ENCODE measurements at places on chromosomes 1 and 21.
A peak's percentile ranks its signal among the peaks of the same experiment; 100 is the strongest.

GRCh38 chr1:35637401-35637809, 3.9 kb downstream of the PSMB2 start:
- no peak for DNase-seq

- no peak for DNase-seq
These were observed 101.8 kb downstream of the CLIC6 start for GRCh38 chr21:34770576-34770975.

- DNase-seq, result no peak
These were observed 184.6 kb upstream of the JUN start for GRCh38 chr1:58968360-58968952.

DNA sequence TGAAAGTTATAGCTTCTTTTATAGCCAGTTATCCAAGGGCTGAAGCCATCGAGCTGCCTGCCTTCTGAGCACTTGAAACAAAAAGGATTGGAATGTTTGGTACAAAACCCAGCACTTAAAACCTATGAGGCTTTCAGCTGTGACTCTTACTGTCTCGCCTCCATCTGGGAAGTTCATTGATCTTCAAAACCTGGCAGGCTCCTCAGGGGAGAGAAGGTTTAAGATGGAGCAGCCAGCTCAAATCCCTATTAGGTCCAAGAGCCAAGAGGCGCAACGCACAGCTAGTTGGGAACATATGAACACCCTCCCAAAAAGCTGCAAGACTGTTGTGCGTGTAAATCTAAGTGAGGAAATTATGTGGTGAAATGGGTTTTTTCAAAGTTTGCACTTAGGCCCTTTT, 33.4 kb downstream of the BACE2 start:
- DNase-seq, result no peak

DNA sequence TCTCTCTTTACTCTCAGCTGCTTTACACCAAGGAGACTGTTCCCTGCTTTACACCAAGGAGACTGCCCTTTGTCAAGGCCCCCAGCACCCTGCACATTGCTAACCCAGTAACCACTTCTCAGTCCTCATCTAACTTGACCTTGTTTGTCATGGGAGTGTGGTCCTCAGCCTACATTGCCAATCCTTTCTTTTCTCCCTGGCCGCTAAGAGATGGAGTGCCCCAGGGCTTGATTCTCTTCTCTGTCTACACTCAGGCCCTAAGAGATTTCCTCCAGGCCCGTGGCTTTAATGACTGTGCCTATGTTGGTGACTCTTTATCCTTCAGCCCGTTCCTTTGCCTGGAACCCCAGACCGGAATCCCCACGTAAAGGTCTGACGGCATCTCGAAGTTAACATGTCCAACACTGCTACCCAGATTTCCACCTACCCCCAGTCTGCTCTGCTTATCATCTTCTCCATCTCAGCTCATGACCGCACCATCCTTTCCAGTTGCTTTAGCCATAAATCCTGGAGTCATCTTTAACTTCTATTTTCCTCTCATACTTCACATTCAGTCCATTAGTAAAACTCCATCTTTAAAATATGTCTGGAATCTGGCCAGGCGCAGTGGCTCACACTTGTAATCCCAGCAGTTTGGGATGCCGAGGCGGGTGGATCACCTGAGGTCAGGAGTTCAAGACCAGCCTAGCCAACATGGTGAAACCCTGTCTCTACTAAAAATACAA, 9.5 kb upstream of the SEMA4A start:
- DNase-seq, result no peak

DNA sequence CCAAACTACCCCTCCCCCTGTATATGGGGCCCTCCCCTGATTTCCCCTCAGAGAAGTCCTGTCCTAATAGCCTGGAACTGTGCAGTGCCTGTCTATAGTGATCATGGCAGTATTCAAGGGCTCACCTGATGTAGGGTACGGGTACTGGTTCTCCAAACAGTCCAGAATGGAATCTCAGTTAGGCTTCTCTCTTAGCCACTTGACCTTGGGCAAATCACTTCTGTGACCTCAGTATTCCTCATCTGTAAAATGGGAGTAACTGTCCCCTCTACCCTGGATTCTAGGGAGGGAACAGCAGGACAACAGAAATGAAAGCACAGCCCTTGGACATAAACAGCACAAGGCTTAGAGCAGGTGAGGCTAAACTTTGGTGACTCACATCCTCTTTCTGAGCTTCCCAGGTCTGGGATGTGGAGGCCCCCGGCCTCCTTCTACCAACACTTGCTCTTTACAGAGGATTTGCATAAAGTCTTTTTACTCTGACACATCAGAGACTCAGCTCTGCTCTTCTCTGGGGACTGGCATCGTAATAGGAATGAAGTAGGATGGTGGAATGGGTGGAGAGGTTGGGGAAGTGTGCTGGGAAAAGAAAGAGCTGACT, 20.0 kb upstream of the PDZK1IP1 start:
- no peak for DNase-seq

- no peak for DNase-seq
These were observed 25.3 kb downstream of the F13B start for GRCh38 chr1:197041486-197042353.

GRCh38 chr1:87600854-87601253, 272.2 kb downstream of the LMO4 start:
- no peak for DNase-seq

- DNase-seq, result no peak
These were observed 3.7 kb upstream of the FNDC7 start for GRCh38 chr1:108708691-108709660.

- DNase-seq, result no peak
These were observed 16.0 kb downstream of the MIIP start for GRCh38 chr1:12035312-12035711.

DNA sequence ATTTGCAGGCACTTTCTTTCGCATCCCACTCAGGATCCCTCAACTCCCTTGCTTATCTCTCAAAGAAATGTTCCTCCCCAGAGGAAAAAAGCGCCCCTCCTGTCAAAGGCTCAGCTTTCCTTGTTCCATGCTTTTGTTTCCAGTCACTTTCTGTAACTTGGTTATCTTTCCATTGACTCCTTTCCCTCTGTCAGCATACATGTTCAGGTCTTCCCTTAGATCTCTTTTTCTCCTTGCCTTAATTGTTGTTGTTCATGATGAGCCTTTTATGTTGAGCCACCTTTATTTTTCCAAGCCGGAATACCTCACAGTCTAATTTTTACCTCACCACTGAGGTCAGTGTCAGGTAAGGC, 46.5 kb upstream of the PODN start:
- no peak for DNase-seq

DNA sequence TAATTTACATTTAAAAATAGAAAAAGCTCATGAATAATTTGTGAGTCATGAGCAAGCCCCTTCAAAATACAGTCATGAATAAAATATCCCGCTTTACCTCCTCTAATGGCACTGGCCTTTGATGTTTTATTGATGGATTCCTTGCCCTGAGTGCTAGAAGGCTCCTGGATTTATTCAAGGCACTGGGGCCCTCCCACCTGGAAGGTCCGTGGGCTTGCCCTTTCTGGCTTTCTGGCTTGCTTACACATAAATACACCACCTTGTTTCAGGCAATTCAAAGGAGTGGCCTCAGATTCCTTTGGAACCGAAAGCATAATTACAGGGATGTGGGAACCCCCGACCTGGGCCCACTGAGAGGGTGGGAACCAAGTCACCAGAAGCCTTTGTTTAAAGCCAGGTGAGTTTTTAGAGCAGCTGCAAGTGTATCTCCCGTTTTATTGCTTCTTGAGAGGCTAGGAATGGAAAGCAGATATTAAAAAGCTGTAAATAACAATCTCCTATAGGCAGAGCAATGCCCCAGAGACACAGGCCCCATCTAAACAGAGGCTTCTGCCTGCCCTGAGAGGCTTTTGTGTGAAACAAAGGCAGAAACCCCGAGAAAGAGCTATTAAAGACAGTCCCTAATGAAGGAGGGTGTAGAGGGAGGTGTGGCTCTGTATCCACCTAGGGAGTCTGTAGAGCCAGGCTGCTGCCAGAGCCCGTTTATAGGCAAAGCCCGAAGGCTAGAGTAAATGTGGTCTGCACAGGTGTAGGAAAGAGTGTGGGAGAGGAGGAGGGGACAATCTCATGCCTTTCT, 126.4 kb downstream of the FAM78B start:
- no peak for DNase-seq

GRCh38 chr1:109492779-109493178, 1.1 kb upstream of the CYB561D1 start:
- DNase-seq, result no peak

GRCh38 chr1:107831921-107832320, 133.1 kb downstream of the VAV3 start:
- DNase-seq, result no peak

DNA sequence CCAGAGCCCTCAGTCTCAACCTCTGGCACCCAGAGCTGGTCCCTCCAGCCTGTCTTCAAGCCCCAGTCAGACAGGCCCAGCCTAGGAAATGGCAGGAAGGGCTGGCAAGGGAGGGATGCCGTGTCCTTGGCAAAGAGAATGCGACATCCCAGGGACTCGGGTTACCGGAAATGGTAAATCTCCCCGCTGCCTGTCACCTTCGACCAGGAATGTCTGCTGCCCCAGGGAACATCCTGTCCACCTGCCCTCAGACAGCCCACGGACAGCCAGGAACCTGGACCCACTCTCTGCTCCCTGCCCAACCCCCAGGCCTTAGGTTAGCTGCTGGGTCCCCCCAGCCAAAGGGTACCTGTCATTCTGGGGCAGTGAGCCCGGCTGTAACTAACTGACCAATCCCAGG, 23.9 kb downstream of the HSPG2 start:
- no peak for DNase-seq

DNA sequence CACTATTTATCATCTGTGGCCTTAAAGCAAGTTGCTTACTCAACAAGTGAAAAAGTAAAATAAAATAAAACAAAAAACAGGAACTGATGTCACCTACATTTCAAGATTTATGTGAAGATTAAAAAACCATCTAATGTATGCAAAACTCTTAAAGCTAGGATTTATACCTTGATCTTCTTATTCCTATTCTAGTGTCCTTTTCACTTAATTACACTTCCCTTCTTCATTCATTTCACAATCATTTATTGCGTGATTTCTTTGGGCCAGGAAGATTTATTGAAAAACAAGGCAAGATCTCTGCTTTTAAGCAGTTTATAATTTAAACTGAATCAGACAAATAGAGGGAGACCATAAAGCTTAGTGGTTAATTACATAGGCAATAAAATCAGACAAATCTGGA, 18.6 kb downstream of the PTGER3 start:
- DNase-seq, result no peak

GRCh38 chr1:150018165-150018564, 7.6 kb upstream of the OTUD7B start:
- no peak for DNase-seq

- DNase-seq, result no peak
These were observed 59.1 kb downstream of the ACOT7 start for GRCh38 chr1:6334261-6334993.

DNA sequence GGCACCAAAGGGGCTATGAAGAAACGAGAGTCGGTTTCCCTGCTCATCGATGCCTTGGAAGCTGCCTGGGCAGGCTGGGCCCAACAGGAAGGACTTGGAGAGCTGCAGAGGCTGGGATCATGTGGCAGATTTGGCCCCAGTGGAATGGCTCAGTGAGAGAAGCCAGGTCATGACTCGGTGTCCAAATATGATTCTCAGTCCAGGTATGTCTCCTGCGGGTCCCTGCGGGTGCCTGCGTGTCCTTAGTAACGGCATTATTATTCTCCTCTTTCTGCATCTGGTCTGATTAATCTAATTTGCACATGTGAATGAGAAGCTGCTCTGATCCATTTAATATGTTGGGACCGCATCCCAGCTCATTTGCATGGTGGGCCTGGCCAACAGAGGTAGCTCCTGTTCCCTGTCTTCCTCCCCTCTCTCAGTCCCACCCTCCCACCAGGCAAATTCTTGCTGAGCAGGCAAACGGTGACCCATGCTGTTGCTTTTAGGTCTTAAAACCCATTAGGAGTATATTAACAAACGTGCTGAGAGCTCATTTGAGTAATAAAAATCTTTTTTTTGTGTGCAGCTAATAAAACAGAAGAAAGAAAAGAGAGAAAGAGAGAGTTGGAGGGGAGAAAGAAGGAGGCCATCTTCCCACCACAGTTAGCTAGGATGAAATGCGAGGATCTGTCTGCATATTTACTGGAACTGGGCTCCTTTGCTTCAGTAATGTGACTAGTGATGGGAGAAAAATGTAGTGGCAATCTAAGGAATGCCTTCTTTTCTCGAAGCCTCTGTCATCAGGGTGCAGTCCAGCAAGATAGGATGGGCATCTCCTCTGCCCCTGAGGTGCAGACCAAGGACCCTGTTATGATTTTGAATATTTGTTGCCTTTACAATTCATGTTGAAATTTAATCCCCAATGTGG, 133.5 kb downstream of the HMGB4 start:
- DNase-seq, result no peak

DNA sequence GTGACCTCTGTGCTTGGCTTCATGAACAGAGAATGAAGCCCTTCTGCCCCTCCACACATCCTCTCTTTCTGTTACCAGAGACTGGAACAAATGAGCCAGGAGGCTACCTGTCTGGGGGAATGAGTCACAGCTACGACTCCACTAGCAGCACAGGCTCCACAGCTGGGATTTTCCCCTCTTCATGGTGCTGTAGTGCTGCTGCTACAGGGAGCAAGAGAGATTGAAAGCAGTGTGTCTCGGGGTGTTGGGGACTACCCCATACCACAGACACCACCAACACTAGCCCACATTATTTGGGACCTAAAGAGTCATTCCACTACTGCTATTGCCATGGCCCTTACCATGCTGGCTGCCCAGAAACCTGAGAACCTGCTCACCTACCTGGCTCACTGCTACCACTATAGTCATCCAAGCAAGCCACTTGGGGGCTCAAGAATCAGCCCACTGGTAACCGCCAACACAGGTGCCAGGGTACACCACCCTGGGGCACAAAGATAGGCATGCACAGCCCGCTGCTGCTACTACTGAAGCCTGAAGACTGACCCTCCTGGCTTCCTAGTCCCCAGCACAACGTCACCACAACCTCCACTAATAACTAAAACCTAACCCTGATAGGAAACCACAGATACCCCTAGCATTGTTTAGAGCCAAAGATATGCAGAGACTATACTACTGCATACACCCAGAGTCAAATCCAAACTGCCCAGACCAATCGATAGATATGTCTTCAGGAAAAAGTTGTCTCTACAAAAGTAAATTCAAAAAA, 17.7 kb downstream of the CD1E start:
- DNase-seq, result no peak

GRCh38 chr1:65812065-65812464, 19.4 kb downstream of the PDE4B start:
- no peak for DNase-seq

- DNase-seq, result peak; percentile 74
These were observed 37.5 kb downstream of the ELAPOR1 start for GRCh38 chr1:109151146-109151990.
